ENCODE measurements at places on chromosomes 1 and 21.

- DNase-seq = peak; percentile 74
Observed at GRCh38 chr1:11719313-11720032, 16.5 kb upstream of the AGTRAP start.

DNA sequence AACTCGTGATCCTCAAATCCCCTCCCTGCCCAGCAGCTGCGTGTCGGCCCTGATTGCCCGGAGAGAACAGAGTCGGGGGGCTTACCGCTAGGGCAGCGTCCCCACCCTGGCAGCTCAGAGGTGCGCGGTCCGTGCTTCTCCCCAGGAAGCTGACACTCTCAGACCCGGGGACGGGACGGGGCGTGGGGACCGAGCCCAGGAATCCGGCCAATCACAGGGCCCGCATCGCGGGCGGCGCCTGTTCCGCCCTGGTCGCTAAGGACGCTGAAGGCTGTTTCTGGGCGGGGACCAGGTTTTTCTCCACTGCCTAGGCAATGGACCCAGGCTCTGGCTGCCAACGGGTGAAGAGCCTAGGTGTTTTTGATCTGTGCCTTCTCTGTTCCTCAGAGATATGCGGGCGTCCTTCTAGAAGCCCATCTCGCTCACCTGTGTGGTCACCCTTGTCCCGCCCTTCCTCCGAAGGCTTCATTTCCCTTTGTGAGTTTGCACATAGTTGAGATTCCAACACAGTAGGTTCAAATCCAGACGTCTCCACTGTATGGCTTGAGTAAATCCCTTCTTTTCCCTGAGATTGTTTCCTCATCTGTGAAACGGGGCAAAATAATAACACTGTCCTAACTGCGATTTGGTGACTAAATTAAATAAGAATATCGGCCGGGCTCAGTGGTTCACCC, at the start of gene C1orf87:
Gene C1orf87, minus strand, starts transcription at position 166 of the 674 bp plus-strand sequence. CDS start 1,127 bp downstream, outside the sequence.
- no peak for DNase-seq

DNA sequence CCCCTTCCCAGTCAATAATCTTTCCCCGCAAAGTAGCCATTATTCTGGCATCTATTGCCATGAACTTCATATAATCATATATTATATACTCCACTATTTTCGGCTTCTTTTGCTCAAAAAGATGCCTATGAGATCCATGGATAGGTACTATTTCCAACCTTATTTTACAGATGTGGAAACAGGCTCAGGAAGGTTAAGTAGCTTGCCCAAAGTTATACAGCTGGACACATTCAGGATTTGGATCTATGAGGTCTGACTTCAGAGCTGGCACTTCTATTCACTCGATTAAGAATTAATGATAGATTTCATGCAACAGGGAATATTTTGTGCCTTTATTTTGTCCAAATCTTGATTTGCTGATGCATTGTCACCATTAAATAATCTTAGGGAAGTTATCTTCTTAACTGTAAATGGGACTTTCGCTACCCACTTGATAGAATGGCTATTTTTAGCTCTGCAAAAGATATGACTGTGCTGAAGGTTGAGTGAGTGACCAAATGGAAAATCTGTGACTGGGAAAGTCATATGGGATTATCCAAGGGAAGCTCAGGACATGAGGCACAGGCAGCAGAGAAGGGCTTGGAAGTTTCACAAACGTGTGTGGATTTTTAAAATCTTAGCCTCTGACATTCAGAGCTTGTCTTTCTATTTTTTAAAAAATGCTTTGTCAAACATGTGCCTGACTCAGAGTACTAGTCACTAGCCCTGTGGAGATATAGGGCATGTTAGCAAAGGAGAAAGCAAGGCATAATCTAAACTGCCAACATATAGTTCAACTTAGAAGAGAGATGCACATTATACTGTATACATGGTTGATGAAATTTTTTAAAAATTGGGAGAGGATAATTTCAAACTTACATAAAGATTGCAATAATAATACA, 36.5 kb downstream of the GIPC2 start:
- DNase-seq = no peak

DNA sequence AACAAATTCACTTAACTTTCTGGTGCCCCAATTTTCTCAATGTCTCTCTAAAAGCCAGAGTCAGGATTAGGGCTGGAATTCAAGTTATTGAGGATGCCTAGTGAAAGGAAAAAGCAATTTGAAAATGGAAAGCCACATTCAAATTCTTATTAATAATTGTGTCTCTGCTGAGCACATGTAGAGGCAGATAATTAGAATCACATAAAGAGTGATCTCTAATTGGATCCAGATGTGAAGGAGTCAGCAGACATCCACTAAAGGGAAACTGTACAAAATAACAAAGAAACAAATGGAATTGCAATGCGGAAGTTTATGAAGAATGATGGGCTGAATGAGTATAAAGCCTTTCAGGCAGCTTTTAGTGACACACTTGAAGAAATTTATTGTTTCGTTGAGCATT, 482.6 kb downstream of the TTLL7 start:
- DNase-seq = no peak

- DNase-seq = no peak
Observed at GRCh38 chr1:4219111-4219510, 319.0 kb upstream of the C1orf174 start.

GRCh38 chr1:102901996-102902395, 206.3 kb downstream of the COL11A1 start:
- DNase-seq = no peak

- no peak for DNase-seq
Observed at GRCh38 chr1:110443451-110443850, 7.5 kb upstream of the PROK1 start.

DNA sequence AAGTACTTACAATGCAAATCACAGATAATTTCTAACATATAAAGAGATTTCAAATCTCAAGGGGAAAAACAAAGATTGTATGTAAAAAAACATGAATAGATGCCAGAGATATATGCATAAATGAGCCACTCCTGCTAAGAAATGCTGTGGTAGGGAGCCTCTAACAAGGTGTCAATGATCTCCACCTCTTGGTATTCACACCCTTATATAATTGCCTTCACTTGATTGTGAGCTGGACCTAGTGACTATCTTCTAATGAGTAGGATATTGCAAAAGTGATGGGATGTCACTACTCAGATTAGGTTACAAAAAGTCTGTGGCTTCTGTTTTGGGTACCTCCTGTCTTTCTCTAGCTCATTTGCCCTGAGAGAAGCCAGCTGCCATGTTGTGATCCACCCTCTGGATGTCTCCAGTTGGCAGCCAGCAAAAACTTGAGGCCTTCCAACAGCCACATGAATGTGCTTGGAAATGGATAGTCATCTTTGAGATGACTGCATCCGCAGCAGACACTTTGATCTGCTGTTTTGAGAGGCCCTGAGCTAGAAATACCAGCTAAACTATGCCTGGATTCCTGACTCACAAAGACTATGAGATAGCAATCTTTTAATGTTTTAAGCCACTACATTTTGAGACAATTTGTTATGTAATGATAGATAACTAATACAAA, 196.1 kb upstream of the FGGY start:
- no peak for DNase-seq

- DNase-seq = no peak
Observed at GRCh38 chr1:18060366-18060765, 47.2 kb upstream of the IGSF21 start.

- DNase-seq = no peak
Observed at GRCh38 chr1:70117046-70117445, 88.3 kb downstream of the LRRC40 start.

DNA sequence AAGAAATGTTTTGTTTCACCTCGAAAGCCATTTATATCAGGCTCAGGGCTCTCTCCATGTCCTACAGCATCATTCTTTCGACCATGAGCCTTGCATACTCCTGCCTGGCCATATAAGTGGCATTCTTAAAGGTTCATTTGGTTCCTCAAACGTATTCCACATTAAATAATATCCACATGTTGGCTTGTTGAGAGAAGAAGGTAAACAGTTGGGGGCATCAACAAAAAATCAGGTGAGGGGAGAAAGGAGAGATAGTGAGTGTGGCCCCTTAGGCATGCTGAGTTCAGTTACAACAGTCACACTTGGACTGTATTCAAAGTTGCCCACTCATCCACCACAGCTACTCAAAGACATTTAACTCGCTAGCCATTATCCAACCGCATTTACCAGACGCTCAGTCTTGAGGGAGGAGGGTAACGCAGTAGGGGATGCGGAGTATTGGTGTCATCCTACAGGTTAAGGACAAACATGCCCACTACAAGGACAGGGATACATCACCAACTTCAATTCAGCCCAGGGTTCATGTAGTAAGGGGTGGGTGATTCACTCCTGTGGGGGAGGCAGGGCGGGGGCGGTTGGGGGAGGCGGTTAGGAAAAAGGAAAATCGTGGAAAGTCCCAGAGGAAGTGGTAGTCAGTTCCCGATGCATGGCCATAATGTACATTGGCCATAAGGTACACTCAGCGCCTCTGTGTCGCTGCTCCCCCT, 1.4 kb downstream of the ZNF697 start:
- DNase-seq = no peak

- no peak for DNase-seq
Observed at GRCh38 chr1:234833118-234833517, 223.1 kb upstream of the IRF2BP2 start.

Measured in activated CD8-positive, alpha-beta memory T cell treated with anti-CD3 and anti-CD28 coated beads for 1 hour (primary cell).